ENCODE measurements at places on chromosomes 4 and X.

DNA sequence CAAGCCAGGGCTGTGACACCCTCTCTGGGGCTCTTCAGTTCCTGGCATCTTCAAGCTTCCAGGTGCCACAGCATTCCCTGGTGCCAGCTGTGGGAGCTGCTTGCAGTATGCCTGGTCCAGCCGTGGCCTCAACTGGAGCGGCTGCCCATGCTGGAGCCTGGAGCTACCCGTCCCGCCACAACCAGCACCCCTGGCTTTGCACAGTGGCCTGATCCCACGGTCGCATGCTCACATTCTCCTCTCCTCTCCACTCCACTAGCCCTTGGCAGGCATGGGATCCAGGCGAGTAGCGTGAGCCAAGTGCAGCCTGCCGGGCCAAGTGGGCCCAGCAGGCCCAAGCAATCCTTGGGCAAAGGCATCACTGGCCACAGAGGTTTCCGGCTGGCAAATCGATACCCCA lies 81.7 kb downstream of the PPP4R3C start:
- DNase-seq: no peak

GRCh38 chrX:118225711-118226428 lies 109.3 kb upstream of the KLHL13 start:
- DNase-seq: no peak

DNA sequence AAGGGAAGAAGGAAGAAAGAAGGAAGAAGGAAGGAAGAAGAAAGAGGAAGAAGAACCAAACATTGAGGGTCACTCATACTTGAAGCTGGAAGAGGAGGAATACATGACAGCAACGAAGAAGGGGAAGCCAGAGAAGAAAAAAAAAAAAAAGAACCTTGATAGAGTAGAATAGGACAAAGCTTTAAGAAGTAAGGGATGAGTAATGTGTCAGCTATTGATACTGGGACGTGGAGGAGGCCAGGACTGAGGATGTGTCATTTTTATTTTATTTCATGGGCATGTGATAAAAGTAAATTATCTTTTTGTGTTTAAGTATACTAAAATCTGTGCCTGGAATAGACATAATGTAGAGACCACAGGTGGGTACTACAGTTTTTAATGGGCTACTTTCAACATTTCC lies 6.4 kb downstream of the EDA2R start:
- no peak for DNase-seq

DNA sequence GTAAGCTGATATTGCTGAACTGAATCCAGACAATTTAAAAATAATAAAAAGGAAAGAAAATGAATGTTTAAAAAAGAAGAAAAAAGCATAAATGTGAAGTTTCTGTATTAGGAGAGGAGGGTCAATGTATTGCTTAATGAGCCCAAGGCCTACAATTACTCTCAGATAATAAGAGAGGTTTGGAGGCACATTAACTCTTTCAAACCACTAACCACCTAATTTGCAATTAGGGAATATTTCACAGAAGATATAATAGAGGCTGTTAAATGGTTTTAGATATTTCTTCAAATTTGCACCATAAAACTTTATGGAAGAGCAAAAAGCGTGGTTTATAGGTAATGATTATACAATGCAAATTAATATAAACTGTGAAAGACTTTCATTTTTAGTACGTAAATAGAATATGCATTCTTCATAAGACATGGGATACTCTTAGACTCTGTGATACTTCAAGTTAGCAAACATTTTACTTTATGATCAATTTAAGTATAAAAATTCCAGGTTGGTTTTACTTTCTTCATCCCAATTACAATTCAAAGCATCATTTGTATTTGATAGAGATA lies 364.2 kb upstream of the GALNTL6 start:
- DNase-seq: no peak

GRCh38 chr4:43337707-43338106 lies 445.2 kb downstream of the GRXCR1 start:
- no peak for DNase-seq

GRCh38 chrX:130095249-130096030 lies 14.9 kb downstream of the ELF4 start:
- no peak for DNase-seq

DNA sequence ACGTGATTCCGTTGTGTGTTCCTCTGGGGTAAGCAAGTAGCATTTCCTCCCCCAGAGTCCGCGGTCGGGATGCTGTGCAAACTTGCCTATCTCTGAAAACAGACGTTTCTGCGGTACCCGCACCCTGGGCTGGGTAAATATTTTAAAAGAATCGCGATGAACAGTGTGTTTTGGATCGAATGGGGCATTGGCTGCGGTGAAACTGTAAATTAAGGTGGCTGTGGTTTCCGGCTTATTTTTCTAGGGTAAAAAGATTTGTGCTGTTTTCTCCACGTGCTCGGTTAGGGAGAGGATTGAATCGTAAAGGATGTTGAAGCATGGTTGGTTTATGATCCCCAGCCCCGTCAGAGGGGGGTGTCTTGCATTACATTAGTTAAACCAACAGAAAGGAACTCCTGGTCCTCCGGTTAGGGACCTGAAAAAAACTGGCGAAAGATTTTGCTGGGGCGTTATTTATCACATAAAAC lies 1.2 kb downstream of the HHIP start:
- no peak for DNase-seq

DNA sequence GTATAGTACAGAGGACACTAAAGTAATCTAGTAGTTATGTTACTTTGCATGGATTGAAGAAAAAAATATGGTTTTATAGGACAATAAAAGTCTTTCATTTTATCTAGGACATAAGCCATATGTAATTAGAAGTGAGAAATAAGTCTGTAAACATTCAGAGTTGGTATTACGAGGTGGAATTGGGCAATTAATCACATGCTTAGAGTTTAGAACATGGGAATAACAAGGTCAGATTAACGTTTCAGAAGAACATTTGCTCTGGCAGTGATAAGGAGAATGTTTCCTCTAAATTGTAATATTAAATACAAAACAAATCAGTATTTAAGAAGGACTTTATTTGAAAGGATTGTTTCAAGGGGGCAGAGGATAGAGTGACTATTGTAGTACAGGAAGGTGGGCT lies 15.6 kb upstream of the SULT1E1 start:
- DNase-seq: no peak

GRCh38 chr4:6562931-6563901 lies 11.8 kb upstream of the MAN2B2 start:
- DNase-seq: no peak

GRCh38 chrX:31093639-31093975 lies 21.8 kb upstream of the FTHL17 start:
- DNase-seq: no peak

GRCh38 chrX:1389181-1389992 lies 2.5 kb downstream of the SLC25A6 start:
- no peak for DNase-seq

GRCh38 chr4:106062452-106062875 lies 167.2 kb downstream of the NPNT start:
- DNase-seq: peak; percentile 7

GRCh38 chrX:56113785-56114436 lies 118.2 kb upstream of the KLF8 start:
- no peak for DNase-seq

GRCh38 chr4:42396752-42397634 lies at the start of gene SHISA3:
Gene SHISA3 (plus strand): TSS chr4:42397488. CDS start chr4:42398057, 569 bp downstream.
- DNase-seq: no peak

DNA sequence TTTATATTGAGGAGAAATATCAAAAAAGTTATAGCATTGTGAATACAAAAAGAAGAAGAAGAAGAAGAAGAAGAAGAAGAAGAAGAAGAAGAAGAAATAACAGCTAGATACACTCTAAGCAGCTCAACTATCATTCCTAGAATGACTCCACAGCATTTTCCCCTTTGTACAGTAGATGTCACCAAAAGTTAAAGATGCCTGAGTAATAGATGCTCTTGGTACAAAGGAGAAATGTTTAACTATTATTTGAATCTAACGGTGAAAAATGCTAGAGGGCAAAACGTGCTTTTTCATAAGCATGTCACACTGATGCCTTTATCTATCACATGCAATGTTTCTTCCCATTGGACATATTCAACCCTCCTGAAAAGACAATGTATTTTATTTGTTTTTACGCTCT lies 178.4 kb upstream of the GPRIN3 start:
- no peak for DNase-seq

- DNase-seq: no peak
These were observed 279.6 kb downstream of the PDGFC start for GRCh38 chr4:156692016-156692415.

- no peak for DNase-seq
These were observed 329.4 kb downstream of the KLHL4 start for GRCh38 chrX:87846956-87847355.

- DNase-seq: no peak
These were observed 69.6 kb downstream of the WNK3 start for GRCh38 chrX:54288277-54288676.
